ENCODE measurements at places on chromosomes 16 and 17.
A peak's percentile ranks its signal among the peaks of the same experiment; 100 is the strongest.

DNA sequence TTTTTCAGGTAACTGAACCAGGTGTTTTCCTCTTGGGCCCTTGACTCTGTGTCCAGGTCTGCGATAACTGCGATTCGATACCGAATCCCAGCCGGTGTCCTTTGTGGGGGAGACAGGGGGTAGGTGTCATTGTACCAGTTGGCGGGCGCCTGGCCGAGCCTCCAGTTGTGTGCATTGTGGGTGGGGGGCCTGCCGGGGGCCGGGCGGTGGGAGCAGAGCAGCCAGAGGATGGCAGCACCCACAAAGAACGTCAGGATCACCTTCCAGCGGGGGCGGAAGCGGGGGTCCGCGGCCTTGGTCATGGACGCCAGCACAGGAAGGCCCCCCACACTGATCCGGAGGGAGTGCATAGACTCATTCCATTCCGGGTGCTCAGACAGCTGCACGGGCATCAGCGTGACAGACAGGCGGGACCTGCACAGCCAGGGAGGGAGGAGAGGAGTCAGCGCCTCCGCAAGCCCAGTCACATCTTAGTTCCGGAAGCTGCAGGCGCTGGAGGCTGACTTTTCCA is 12.3 kb downstream of the CANT1 start:
- peak; percentile 45 for DNase-seq

DNA sequence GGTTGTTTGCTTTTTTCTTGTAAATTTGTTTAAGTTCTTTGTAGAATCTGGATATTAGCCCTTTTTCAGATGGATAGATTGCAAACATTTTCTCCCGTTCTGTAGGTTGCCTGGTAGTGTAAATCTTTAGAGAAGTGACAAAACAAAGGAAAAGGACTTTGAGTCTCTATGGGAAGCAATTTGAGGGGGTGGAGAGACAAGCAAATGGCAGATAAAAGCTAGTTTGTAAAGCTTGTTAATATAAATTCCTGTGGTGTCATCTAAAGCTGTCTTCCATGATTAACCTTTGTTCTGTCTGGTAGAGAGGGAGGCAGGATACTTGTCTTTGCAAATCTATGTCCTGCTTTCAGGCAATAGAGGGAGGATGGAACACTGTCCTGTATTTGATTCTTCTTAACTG is 40.6 kb upstream of the CACNG4 start:
- DNase-seq, result no peak

DNA sequence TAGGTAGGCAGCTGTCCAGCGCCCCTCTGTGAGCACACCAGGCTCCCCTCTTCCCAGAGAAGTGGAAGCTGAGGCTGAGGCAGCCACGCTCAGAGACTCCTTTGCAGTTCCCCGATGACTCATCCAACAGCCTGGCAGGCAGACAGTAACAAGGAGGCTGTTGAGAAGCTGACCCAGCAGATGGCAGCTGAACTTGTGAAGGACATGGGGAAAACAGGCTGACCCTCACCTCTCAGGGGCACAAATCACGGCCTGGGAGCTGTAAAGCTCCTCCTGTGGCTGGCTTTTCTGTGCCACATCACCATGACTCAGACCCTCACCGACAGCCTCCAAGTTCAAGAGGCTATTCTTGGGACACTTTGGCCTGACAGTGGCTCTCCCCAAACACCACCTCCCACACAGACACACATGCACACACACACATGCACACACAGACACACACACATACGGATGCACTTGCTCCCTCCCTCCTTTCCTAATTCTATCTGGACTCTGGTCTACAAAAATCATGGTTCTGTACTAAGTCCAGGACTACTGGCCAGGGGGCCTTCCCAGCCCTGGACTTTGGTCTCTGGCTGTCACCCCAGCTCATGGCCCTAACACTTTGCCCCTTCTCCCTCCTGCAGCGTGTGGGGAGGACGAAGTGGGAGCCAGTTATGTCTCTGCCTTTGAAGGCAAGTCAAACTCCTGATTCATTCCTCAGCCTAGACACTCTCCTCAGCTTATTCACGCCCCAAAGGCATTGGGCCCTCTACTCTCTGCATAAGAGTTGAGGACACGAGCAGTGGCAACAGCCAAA is 23.2 kb downstream of the MAP3K14 start:
- no peak for DNase-seq

DNA sequence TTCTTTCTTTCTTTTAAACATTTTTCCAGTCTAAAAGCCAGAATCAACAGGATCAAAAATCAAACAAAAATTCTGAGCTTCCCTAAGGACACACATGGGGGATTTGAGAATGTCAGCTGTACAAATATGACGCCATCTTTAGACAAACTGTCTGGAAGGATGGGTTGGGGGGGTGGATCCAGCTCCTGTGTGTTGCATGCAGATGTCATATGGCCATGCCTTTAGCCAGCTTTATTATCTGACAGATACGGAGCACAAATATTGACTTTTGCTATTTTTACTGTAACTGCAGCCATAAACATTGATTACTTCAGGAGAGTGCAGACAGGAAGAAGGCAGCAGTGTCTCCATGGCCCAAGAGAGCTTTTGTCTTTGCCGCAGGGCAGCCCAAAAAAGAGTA is 279.4 kb upstream of the ELAC2 start:
- DNase-seq, result no peak

DNA sequence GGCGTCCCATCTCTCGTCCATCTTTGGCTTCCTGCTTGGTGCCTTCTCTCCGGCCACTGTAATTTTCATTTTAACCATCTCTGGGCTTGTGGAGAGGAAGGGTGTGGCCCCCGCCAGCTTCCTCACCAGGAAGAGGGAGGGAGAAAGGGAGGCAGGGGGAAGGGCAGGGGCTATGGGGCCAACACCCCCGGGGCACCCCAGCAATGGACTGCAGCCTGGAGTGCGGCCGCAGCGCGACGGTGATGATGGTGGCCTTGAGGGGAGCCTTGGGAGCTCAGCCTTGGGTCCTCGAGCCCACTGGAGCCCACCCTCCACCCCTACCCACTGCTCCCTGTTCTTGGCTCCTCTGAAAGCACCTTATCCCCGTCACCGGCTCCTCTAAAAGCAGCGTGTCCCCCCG is 9.5 kb downstream of the METRNL start:
- DNase-seq, result no peak

DNA sequence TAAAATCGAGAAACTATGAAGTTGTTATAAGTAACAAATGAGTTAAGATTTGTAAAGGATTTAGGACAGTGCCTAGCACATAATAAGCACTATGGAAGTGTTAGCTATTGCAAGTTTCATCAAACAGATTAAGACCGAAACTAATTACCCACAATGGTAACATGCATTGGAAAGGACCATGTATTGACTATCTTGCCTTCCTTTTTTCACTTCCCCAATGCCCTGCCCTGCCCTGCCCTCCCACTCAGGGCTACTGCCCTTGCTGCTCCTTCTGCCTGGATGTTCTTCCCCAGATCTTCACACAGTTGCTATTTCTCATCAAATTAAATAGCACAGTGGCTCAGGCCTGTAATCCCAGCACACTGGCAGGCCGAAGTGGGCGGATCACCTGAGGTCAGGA is 202.1 kb upstream of the PSMD7 start:
- DNase-seq, result no peak

DNA sequence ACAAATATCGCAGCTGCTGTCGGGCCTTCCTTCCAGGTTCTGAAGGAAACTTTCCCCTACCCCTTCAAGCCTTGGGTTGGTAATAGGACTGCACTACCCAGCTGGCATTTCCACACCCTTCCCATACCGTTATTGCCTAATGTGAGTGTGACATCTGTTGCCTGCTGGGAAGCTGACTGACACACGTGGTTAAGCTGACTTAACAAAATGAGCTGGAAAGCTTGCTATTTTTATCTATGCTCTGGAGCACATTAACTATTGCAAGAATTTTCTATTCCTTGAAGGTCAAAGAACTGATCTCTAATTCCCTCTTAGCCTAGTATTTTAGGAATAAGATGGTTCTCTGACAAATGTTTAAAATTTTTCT is 79.5 kb downstream of the PMP22 start:
- DNase-seq, result no peak

DNA sequence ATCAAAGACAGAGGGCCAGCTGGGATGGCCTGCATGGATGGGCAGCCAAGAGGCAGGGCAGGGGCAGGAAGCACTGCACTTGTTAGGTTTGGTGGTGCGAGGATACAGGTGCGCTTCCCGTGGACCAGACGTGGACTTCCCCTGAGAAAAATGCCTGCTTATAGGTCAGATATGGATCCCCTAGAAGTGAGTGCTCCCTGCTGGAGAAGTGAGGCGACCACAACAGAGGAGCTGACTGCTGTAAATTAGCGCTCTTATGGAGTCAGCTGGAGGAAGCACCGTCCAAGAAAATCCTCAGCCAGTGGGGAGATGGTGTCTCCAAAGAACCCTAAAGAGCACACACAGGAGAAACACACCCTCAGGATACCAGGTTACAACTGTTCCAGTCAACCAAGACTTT is 27.7 kb upstream of the CCDC182 start:
- no peak for DNase-seq

Data from SK-N-SH (cell line).